ENCODE measurements at places on chromosomes 13 and 19. TPM values are rescaled to one million over a fixed set of nuclear protein-coding genes. Genes with fewer than 3 reads are reported as not detected.

The CILP2 gene
- total RNA-seq = 0.18 TPM

The KCNC3 gene
- 0.64 TPM for total RNA-seq

The ZNF432 gene
- total RNA-seq = 14.9 TPM

The ATXN8OS gene
- not detected for total RNA-seq

The SLC25A30 gene
- 22.0 TPM for total RNA-seq

The SIAH3 gene
- total RNA-seq = 0.30 TPM

The ZNF442 gene
- 1.7 TPM for total RNA-seq

The SYMPK gene
- 104 TPM for total RNA-seq

The PEAK3 gene
- total RNA-seq = not detected

The UBE2L5 gene
- not detected for total RNA-seq

The PSG7 gene
- total RNA-seq = not detected

DNA sequence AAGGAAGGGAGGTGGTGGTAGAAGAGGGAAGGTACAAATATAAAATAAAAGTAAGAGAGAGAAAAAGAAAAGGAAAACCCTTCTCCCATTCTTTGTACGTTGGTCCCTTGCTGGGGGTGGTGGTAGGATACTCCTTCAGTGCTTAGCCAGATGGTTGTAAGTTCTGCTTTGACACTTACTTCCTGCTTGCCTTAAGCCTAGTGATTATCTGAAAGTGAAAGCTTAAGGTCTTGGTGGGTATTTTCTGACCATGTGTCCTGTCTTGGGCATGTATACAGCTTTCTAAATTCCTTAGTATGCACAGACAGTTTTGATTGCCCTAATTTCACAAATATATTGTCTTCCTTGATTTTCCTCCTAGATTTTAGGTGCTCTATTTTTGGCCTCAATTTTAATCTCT, 314.8 kb downstream of the PCDH17 start:
- no peak for DNase-seq

DNA sequence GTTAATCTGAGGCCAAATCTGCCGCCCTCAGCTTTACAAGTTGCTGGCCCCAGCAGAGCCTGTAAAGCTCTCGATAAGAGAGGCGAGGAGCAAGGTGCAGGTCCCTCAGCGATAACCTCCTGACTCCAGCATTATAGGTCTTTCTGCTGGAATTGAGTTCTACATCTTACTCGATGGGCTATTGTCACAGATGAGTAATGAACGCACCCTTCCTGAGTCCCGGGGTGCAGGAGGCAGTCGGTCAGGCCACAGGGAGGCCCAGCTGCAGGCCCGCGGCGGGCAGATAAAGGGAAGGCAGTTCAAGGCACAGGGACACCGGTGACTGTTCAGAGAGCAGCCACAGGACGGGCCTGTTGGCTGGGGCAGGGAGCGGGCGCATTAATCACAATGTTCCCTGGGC, 157.6 kb upstream of the OBI1 start:
- no peak for DNase-seq

- no peak for DNase-seq
Measured at GRCh38 chr13:50616101-50616500, 227.4 kb downstream of the DLEU7 start.

DNA sequence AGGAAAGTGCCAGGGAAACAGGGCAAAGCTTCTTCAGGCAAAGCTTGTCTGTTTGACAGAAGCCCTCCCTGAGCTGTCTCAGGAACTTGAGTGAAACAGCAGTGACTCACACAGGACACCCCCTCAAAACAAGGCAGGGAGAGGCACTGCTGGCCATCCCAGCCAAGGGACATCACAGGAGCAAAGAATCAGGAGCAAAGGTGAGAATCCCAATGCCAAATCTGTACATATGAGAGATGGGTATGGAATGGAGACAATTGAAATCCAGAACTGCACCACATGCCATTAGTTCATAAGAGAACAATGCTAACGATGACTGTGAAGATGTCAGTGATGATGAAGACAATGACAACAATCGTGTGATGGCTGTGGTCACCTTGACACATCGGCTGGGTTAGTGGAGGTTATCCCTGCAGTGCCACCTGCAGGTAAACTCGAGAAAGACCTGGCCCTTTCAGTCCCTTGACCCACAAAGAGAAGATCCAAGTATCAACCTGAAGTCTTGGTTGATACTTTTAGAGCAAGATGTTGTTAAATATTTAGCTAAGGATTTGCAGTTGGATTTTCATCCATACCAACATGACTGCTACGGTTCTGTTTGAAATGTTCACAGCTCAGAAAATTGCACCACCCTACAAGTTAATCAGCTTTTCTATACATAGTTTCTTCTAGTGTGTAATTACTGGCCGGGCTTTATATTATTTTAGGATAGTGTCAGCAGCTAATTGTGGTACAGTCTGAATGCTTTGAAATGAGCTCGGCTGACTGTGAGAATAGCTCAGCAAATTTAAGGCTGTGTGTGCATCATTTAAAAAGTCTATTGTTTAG, 42.0 kb upstream of the IPO5 start:
- DNase-seq = peak; percentile 2

- DNase-seq = no peak
Measured at GRCh38 chr13:65943708-65944107, 1286.4 kb downstream of the PCDH9 start.

GRCh38 chr19:30309905-30310601, 62.1 kb upstream of the ZNF536 start:
- DNase-seq = no peak

- no peak for DNase-seq
Measured at GRCh38 chr13:77113496-77113895, 86.5 kb upstream of the FBXL3 start.

DNA sequence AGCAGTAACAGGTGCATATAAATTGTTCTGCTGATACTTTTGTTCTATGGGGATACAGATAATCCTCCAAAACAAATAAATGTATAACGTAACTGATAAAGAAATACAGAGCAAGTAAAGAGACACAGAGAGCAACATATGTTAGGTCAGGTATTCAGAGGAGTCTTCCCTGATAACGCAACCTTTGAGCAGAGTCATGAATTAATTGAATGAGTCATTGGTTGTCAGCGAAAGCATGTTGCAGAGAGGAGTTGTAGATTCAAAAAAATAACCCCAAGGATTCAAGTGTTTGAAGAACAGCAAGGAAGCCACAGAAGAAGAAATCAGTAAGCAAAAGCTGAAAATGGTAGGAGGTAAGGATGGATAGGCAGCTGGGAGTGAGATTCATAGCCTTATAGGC, 245.2 kb downstream of the TBC1D4 start:
- DNase-seq = no peak

GRCh38 chr13:97892717-97893116, 60.8 kb upstream of the IPO5 start:
- no peak for DNase-seq

- no peak for DNase-seq
Measured at GRCh38 chr13:47139519-47139918, 242.7 kb upstream of the HTR2A start.

DNA sequence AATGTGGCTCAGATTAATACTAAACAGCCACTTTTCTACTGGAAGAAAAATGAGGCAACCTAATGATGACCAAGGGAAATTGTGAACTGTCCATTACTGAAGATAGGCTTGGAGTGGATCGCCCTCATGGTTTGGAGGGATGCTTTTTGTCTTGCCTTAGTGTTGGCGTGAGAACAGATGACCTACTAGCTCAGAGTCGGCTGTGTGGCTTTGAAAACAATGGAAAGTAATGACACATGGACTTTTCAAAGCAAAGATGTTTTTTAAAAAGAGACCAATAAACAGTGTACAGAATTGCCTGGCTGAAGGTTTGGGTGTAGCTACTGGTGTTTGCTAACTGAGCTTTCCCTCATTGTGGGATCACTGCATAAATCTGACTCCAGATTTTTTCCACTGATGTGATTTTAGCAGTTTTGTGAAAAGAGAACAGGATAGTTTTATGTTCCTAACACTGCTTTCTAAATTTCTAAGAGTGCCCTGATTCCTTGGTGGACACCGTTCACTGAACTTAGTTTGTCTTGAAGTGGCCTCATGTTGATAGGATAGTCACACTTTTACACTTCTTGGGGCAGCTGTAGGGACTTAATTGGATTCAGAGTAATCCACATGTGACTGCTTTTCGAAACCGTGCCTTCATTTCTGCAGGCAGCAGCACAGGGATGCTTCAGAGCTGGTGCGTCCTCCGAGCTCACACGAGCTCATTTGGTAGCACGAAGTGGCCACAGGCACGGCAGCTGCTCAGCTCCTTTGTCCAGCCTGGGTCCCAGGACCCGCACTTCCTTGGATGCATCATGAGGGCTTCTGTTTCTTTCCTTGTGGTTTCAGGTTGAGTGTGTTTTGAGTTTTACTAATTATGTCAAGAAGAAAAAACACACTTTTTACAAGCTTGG, 4.3 kb downstream of the CEBPG start:
- DNase-seq = no peak

- DNase-seq = no peak
Measured at GRCh38 chr19:31554360-31554759, 205.1 kb upstream of the TSHZ3 start.

- DNase-seq = no peak
Measured at GRCh38 chr19:13993590-13994300, 12.4 kb downstream of the RFX1 start.

GRCh38 chr19:6682607-6683128, 12.7 kb upstream of the TNFSF14 start:
- no peak for DNase-seq

- DNase-seq = no peak
Measured at GRCh38 chr13:49932066-49932465, 4.1 kb downstream of the SPRYD7 start.

GRCh38 chr13:28890712-28891111, 70.6 kb downstream of the MTUS2 start:
- DNase-seq = no peak

DNA sequence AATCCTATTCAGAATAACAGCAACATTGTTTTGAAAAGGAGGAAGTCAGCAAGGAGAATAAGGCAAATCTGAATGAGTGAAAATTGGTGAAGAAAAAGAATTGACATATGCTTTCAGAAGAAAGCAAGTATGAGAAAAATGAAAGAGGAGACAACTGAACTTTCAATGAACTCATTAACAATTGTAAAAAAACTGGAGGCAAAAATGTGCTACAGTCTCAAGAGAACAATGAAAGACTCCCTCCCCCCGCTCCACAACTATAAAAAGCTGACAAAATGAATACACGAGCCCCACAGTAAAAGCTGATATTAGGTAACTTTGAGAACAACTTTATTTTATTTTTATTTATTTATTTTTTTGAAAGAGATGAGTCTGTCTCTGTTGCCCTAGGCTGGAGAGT, 373.1 kb downstream of the DIAPH3 start:
- no peak for DNase-seq

All from activated naive CD8-positive, alpha-beta T cell treated with anti-CD3 and anti-CD28 coated beads for 36 hours (primary cell).